Bronchial epithelial cell (primary cell): ENCODE measurements at places on chromosomes 5 and 9. TPM values are rescaled to one million over a fixed set of nuclear protein-coding genes. Genes with fewer than 3 reads are reported as not detected.

GRCh38 chr5:66608501-66608900 lies 12.3 kb downstream of the MAST4 start:
- DNase-seq = no peak

- peak; percentile 16 for DNase-seq
These were observed 8.6 kb downstream of the ZFP62 start for GRCh38 chr5:180852495-180852894.

DNA sequence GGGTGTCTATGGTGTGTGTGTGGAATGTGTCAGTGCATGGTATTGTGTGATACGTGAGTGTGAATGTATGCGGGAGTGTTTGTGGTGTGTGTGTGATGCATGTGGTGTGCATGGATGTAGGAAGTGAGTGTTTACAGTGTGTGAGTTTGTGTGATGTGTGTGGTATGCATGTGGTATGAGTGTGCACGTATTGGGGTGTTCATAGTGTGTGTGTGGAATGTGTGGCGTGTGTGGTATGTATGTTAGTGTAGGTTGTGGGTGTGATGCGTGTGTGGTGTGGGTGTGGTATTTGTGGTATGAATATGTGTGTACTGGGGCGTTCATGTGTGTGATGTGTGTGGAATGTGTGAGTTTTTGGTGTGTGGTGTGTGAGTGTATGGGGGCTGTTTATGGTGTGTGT lies 40.1 kb upstream of the BICD2 start:
- DNase-seq = no peak

DNA sequence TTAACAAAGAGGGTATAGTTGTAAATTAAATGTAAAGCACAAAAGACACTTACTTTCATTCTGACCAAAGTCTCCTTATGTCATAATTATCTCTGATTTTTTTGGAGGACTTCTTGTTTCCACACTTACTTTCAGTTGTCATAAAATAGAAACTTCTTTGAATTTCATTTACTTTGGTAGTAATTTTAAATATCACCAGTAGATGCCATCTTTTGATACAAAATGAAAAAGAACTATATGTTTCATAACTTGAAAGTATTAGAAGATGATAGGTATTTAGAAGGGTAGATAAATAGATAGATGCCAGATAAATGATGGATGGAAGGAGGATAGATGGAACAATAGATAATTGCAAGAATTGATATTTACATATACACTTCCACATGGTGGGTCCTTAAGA lies 1865.3 kb upstream of the CDH9 start:
- DNase-seq = no peak

GRCh38 chr5:151086905-151087360 lies 6.1 kb upstream of the TNIP1 start:
- DNase-seq = peak; percentile 57

GRCh38 chr5:157447201-157447637 lies 12.8 kb upstream of the NIPAL4 start:
- no peak for DNase-seq

GRCh38 chr5:943918-944620 lies 51.4 kb downstream of the TRIP13 start:
- DNase-seq = no peak

- DNase-seq = peak; percentile 59
These were observed 11.0 kb downstream of the TRIO start for GRCh38 chr5:14153932-14154731.

- no peak for DNase-seq
These were observed 46.8 kb upstream of the DHFR start for GRCh38 chr5:80701597-80701996.

DNA sequence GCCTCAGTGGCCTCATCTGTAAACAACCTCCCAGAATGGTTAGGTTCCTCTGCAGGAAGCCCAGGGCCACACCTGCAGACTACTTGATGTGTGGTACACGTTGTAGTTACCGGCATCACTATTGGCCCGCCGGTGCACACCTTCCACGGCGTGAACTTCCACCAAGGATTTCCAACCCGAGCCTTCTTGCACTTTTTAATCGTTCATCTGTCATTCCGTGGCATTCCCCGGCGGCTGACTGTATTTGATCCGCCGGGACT lies 5.3 kb upstream of the TRIM41 start:
- DNase-seq = no peak

- no peak for DNase-seq
These were observed 13.7 kb downstream of the DIPK1B start for GRCh38 chr9:136726118-136726517.

DNA sequence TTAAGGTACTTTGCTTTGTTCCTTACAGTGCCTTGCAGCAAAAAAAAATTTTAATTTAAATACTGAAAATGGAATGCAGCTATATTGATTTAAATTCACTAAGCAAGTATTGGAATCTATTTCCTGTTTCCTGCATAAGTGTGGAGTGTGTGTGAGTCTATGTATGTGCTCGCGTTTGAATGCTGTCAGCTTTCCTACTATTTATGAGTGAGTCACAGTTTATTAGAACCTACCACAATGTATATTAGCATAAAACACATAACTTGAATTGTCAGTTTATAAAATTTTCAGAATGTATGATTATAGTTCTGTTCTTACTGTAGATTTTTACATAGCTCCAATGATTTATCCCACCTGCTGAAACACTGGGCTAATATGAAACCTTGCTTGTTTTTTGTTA lies 302.1 kb downstream of the NR2F1-AS1 start:
- peak; percentile 49 for DNase-seq

- no peak for DNase-seq
These were observed 28.4 kb downstream of the CDHR2 start for GRCh38 chr5:176577312-176578176.

DNA sequence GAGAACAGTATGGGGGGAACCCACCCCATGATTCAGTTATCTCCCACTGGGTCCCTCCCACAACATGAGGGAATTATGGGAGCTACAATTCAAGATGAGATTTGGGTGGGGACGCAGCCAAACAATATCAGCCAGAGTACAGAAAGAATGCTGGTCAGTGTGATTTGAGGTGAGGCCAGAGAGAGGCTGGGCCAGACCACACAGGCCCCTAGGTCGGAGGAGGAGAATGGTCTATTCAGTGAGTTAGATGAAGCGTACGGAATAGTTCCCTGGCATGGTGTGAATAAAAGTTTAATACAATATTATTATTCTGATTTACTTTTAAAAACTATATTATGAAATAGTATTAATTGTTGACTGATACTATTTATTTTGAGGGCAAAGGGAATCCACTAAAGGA lies 39.7 kb downstream of the PCSK5 start:
- DNase-seq = no peak

- no peak for DNase-seq
These were observed 29.1 kb upstream of the CEP72 start for GRCh38 chr5:582936-583635.

- no peak for DNase-seq
These were observed 90.5 kb downstream of the ADAMTS2 start for GRCh38 chr5:179254638-179255271.

- DNase-seq = peak; percentile 87
These were observed 30.0 kb upstream of the STOM start for GRCh38 chr9:121399883-121400607.

GRCh38 chr5:159807586-159807985 lies 108.7 kb upstream of the ADRA1B start:
- no peak for DNase-seq

DNA sequence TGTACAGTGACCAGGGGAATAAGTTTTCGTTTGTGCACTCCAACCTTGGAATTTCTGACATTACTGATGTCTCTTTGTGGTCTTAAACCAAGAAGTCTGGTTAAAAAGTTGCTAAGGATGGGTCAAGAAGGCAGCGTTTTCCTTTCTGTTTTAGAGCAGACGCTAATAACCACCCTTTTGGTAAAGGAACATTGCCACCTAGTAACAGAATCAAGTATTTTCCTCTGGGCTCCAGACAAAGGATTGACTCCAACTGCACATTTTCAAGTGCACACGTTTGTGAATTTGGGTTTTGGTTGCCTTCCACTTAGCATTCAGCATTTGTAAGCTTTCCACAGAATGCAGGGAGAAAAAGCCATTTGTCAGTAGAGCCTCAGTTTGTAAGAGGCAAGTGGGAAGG lies 22.2 kb upstream of the CEP78 start:
- DNase-seq = peak; percentile 30

DNA sequence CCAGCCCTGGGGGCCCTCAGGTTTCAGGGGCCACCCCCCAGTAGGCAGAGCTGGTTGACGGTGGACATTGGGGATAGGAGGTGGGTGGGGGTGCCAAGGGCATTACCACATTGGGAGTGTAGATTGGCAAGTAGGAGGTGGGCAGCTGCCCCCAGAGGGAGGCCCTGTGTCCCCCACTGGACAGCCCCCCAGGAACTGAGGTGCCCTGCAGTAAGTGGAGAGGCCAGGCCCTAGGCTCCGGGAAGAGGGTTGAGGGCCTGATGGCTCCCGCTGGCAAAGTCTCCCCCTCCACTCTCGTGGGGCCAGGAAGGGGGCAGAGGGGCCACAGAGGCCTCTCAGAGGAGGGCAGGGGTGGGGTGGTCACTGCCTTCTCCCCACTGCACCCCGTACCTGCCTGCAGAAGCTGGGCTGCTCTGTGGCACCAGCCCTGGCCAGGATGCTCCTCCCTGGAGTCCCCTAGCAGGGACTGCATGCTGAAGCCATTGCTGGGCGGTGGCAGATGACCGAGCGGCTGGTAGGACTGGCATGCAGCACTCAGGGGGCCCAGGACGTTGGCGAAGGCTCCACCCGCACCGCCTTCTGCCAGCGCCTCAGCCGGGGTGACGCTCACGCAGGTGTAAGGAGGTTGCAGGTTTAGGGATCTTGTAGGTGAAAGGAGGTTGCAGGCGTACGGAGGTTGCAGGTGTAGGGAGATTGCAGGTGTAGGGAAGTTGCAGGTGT lies 89.6 kb upstream of the CACNA1B start:
- no peak for DNase-seq

DNA sequence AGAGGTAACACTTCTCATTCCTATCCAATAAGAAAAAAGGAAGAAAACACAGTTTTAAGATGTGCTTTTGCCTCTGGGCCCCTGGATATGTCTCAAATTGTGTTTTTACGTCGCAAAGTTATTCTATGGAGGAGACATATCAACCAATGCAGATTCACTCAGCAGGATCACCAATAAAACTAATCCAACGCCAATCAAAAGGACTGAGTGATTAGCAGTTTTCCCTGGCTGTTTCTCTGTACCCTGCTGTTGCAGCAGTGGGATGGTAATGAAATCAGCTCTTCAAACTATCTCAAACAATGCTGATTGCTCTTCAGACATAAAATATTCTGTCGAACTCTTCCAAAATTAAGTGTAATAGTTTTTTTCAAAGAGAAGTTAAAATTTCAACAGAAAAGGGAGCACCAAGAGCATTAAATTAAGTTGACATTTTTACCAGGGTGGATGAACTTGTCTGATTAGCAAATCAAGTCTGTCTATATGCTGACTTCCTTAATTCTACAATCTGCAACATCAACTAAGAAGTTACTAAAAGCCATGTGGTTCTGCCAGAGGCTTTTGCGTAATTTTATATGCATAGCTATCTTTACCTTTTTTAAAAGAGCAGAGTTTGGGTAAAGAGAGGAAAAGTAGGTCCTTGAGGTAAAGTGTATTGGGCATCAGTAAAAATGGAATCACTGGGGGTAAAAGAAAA lies 9.7 kb upstream of the HK3 start:
- no peak for DNase-seq

DNA sequence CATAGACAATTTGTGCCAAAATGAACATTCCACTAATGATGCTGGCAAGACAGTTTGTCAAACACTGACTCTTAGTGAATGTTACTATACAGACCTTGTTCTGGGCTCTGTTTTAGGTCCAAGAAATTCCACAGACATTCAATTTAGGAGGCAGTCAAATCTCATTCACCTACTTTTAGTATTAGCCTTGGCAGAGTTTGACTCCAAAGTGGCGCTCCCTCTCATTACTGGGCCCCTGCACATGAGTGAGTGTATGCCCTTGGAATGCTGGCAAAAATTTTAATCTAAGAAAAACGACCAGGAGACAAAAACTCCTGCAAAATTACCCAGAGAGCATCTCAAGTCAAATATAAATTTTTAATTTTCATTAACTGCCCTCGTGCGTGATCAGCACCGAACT lies 94.9 kb upstream of the SLC27A6 start:
- DNase-seq = no peak

GRCh38 chr5:39411061-39411460 lies 13.7 kb downstream of the DAB2 start:
- DNase-seq = peak; percentile 89

DNA sequence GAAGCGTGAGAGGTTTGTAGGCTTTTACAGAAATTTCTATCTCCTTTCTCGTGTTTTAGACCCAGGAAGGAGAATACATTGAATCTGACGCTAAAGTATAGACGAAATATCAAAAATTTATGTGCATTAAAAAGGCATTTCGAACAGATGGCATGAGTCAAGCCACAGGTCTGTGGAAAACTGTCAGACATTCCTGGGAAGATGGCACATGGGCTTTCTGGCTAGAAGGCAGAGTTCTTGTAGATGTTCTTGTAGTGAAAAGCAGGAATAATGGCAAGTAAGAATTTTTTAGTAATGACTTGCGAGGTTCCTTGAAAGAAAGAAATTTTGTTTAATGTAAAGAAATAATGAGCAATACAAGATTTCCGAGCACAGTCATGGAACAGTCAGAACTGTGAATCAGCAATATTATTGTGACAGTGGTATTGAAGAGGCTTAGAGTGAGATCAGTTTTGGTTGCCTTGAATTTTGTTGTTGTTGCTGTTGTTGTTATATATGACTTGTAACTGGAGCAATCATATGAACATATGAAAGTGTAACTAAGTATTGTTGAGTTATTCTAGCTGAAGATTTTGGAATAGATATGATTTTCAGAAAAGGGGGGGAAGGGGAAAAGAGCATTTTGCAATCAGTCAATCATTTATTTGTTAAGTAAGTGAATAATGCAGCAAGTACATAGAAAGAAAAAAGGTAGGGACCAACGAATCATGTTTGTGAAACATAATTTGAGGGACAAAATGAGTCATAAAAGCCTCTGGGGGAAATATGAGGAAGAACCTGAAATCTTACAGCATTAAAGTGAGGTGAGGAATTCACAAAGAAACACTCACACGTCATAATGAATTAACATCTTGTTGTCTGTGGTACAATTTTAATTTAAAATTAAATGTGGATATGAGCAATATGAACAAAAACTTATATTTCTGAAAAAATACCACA lies 339.0 kb upstream of the CTNND2 start:
- peak; percentile 68 for DNase-seq

Gene TMEM250
- 67.9 and 78.2 TPM in 2 replicates for total RNA-seq

Gene TAF11L2
- not detected in 2 replicates for total RNA-seq

Gene IL3
- not detected in 2 replicates for total RNA-seq

Gene PRDM9
- total RNA-seq = under 0.01 TPM in 1 of 2 replicates, not detected in the other

Gene EPB41L4A
- 5.3 and 8.3 TPM in 2 replicates for total RNA-seq

Gene CARD6
- 6.1 and 7.8 TPM in 2 replicates for total RNA-seq

Gene RAB3C
- not detected in 2 replicates for total RNA-seq

Gene MARCHF11
- total RNA-seq = not detected in 2 replicates
